CD8-positive, alpha-beta T cell (primary cell): ENCODE measurements at places on chromosomes 13 and 19.

GRCh38 chr19:47598407-47599349 lies 10.3 kb upstream of the BICRA start:
- no peak for DNase-seq

GRCh38 chr13:75073786-75074185 lies 408.2 kb downstream of the TBC1D4 start:
- DNase-seq = no peak

DNA sequence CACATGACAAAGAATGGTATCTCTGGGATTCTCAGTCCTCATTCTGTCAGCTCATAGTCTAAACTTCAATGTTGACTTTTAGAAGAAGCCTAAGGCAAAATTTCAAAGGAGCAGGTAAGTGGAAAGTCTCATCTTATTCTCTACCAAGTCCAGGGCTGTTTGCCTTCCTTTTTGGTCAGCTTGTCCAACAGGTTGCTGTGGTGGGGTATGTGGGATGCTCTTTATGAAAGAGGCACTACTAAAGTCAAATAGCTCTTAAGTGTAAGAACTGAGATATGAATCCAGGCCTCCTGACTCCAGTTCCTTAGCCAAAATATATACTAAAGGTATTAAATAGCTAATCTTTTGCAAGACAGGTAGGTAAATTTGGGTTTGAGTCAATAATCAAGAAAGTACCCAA lies 540.6 kb upstream of the SPRY2 start:
- DNase-seq = no peak

DNA sequence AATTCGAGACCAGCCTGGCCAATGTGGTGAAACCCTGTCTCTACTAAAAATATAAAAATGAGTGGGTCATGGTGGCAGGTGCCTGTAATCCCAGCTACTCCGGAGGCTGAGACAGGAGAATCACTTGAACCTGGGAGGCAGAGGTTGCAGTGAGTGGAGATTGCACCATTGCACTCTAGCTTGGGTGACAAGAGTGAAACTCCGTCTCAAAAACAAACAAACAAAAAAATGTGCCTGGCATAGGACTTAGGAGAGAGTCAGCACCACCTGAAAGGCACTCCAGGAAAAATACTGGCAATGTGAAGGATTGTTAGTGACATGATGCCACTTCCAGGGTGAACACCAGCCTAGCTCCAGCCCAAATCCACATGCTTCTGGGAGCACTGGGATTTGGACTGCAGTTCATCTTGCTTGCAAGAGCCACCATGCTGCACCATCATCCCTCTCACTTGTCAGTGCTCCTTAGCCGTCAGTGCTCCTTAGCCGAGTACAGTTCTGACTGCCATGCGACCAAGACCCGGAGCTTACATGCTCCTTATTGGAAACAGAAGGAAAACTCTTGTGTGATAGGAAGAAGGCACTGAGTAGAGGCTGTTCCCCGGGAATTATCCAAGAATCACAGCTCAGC lies 145.1 kb upstream of the RNF113B start:
- no peak for DNase-seq

DNA sequence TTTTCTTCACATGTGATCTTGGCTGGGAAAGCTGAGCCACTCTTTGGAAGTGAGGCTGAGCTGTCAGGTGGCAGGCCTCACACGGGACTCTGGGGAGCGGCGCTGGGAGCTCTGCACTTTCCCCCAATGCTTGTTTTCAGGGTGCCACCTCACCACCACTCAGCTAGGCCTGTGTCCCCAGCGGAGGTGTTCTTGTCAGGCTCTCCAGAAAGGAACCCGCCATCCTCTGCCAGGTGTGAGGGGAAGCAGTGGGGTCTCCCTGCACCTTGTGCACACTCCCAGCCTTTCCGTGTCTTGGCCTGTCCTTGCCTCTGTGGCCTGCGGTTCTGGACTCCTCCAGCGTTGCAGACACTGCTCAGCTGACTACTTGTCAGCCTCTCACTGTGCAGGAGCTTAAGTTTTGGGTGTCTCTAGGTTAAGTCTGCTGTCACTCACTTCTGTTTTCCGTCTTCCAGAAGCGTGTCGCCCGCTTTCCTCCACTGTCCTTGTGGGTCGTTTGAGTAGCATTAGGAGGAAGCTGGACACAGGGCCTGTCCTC lies 51.9 kb downstream of the GGACT start:
- DNase-seq = no peak

DNA sequence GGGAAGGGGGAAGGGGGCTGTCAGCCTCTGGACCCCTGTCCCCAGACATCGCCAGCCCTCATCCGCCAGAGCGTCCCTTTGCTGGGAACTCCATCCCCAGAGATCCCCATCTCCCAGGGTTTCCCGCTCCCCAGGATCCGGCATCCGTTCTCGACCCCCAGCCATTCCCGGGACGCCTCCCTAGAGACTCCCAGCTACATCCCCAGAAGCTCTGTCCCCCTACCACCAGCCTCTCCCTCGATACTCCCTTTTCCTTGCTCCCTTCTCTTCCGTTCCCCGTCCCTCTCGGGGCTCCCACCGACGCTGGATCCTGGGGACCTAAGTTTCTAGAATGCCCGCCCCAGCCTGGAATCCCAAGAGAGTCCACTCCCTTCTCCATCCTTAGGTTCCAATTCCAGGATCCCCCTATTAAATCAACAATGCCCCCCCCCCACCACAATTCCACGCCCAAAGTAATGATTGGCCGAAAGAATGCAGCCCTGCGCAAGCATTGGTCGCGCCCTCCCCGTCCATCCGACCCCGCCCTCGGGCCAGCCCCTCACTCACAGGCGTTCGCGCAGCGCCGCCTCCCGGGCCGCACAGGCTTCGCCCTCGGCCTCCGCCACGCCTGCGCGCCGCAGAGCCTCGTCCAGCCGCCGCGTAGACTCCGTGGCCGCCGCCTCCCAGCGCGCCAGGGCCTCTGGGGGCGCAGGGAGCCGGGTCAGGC lies 3.2 kb downstream of the CCDC194 start:
- DNase-seq = peak; percentile 81

DNA sequence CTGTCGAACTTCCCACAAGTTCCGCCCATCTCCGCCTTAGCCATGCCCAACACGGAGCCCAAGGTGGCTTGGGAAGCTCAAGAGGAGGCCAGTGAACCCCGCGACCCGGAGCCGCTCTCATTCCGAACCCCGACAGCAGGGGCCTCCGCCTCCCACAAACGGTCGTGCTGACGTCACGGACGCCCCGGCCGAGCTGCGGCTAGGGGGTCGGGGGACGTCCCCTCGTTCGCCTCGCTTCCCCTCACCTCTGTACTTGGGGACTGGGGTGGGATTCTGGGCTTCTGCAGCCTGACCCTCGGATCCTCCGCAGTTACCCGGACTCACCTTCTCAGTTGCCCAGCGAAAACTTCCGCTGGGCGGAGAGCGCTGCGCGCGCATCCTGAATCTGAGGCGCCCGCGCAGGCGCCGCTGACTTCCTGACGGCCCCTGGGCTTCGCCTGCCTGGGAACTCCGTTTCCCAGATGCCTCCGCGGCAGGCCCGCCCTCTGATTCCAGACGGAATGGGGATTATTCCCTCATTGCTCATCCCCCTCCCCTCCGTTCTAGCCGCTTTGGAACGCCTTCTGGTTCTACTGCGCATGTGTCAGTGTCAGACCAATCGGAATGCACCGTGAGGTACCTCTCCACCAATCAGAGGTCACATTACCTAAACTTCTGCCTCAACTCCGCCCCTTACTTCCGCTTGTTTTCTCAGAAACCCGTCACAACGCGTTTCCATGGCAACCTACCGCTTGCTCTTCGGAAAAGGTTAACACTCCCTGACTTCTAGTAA lies at the start of gene VRK3:
Gene VRK3, minus strand, starts transcription at position 351 of the 772 bp plus-strand sequence. CDS start 9,210 bp downstream, outside the sequence.
- peak; percentile 97 for DNase-seq

- no peak for DNase-seq
Measured at GRCh38 chr19:33377586-33378475, 4.3 kb downstream of the CEBPG start.

GRCh38 chr13:24168392-24168750 lies 7.9 kb downstream of the SPATA13 start:
- no peak for DNase-seq

GRCh38 chr19:33726756-33727155 lies 69.9 kb upstream of the KCTD15 start:
- no peak for DNase-seq

DNA sequence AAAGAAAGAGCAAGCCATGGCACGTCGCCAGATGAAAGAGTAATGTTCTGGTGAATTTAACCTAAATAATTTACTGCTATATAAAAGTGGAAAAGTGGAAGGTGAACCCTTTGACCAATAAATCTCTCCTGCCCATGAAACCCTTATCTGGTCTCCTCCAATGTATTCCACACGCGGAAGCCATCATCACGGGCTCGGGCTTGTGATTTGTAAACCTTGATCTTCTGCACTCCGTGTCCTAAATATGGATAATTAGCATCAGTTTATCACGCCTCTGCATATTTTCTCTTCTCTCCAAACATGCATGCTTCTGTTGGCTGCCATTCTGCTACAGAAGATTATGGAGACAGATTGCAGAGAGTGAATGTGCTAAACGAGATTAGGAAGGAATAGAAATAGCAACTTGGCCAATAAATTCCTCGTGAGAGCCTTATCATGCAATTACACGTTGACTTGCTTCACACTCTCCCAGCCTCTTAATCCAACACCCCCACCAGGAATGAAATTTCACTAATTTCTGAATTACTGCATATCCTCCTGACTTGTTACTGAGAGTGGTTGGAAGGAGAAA lies 34.5 kb downstream of the SOX1 start:
- DNase-seq = no peak

GRCh38 chr19:18422530-18423191 lies 3.5 kb downstream of the SSBP4 start:
- DNase-seq = no peak

DNA sequence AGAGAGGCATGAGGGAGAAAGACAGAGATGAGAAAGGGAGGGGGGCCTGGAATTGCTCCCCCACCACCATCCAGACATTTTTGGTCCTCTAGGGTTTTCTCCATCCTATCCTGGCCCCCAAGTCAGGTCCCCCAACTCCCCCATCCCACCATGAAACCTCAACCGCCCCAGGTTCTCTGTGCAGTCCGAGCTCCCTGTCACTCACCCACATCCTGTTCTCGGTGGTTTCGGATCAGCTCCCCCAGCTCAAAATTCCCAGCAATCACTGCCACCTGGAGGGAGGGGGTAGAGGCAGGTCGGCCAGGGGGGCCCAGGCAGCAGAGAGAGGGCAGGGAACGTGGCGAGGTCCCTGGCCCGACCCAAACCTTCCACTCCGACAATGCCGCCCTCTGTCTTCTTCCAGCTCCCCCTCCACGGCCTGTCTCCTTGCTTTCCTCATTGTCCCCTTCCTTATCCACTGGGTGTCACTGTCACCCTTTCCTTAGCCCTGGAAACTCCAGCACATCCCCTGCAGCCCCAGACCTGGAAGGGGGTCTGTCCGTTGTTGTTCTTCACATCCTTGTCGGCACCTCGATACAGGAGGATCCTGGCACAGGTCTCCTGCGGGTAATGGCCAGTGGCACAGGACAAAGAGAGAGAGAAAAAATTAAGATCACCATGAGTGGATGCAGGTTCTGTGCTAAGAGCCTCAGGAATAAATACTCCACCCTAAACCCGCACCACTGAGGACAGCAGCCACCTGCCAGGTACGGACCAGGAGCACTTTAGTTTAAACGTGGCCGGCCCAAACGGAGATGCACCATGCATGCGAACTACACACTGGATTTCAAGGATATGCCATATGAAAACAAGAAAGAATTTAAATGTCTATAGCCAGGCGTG lies 15.4 kb downstream of the SHANK1 start:
- no peak for DNase-seq

- DNase-seq = no peak
Measured at GRCh38 chr13:113939944-113940297, 34.0 kb downstream of the C13orf46 start.

- DNase-seq = no peak
Measured at GRCh38 chr13:28564030-28564429, 69.1 kb upstream of the FLT1 start.

DNA sequence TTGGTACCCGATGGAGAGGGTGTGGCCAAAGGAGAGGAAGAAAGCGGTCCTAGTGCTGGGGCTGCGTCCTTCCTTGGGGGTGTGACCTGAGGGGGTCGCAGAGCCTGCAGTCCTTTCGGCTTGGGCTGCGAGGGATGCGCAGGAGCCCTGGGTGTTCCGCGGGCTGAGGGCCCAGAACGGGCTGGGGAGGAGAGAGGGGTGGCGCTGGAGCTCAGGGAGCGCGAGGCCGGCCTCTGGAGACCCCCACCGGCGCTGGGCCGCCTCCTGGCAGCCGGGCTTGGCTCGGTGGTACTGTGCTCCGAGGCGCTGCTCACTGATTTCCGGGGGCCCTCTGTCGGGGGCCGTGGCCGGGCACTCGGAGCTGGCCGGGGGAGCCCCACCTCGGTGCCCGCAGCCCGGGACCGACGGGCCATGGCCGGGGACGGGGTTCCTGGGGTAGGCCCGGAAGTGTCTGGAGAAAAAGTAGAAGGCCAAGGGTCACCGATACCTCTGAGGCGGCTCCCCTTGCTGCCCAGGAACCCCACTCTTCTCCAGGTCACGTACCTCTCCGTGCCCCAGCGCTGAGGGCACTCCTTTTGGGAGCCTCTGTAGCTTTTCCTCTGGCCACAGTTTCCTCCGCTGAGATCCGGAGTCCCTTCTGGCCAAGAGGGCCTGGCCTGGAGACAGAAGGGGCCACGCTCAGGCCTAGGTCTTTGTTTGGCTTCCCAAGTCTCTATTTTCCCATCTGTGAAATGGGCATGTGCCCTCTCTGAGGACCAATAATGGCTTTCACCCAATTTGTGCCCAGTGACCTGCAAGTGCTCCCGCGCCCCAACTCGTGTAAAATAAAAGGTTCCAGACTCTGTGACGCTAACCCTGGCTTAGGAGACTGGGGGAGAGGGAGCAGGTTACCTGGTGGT lies 1.6 kb downstream of the PRR36 start:
- DNase-seq = no peak

GRCh38 chr19:6572217-6572616 lies 18.7 kb downstream of the CD70 start:
- no peak for DNase-seq

DNA sequence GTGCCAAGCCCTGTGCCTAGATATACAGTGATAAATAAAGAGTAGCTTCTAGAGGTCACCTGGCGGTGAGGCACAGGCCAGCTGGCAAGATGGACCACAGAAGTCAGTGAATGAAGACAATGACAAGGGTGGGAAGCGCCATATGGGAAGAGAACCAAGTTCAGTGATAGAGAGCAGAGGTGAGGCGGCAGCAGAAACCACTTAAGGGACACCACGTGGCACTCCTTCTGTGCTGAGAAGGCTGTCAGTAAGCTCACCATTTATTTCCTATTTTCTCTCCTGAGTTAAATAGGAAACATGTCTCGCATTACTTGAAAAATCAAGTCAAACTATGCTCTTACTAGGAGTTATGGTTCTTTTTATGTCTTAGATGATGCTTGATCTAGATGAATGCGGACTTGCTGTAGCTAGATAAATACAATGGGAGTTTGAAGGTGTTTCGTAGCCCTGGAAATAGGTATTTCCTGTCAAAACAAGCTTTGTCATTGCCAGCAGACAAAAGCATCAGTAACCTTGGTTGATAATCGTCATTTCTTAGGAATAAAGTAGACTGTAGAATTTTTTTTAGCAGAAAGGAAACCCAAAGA lies 17.8 kb downstream of the ALOX5AP start:
- no peak for DNase-seq

DNA sequence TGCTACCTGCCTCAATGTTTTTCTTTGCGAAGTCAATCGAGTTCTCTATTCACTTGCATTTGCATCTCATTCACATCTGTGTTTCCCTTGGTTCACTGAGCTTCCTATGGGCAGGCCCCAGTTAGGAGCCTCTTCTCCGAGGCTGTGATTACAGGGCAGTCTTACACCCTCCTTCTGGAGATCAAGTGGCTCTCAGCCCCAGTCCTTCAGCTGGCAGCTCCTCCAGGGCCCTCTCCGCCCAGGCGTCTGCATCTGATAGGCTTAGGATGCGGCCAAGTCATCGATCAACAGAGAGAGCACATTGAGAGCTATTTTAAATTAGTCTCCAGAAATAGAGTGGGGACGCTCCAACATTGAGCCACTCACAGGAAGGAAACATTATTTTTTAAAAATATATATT lies 44.2 kb downstream of the MBNL2 start:
- no peak for DNase-seq
